ENCODE measurements at places on chromosomes 4 and X.

DNA sequence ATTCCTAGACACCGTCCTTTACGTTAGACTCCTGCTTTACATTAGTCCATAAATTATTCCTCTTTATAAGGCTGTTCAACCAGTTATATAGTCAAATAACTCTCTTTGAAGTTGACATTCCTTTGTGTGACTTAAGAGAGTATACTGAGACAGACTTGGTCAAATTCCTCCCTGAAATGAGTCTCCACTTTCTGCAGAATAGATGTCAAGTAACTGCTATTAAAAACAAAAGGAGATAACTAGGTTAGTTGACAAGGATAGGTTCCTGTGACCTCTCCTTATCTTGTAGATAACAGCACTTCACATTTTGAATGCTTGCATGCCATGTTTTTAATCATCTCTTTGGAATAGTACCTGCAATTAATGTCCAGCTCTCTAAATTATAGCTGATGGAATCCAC lies 5.7 kb downstream of the GUCY1A1 start:
- DNase-seq = no peak

GRCh38 chrX:6666624-6667023 lies 131.7 kb upstream of the VCX3A start:
- no peak for DNase-seq

- no peak for DNase-seq
These were observed 68.0 kb downstream of the PPEF2 start for GRCh38 chr4:75834095-75834771.

- no peak for DNase-seq
These were observed 19.6 kb downstream of the CYP2U1 start for GRCh38 chr4:107950746-107951540.

DNA sequence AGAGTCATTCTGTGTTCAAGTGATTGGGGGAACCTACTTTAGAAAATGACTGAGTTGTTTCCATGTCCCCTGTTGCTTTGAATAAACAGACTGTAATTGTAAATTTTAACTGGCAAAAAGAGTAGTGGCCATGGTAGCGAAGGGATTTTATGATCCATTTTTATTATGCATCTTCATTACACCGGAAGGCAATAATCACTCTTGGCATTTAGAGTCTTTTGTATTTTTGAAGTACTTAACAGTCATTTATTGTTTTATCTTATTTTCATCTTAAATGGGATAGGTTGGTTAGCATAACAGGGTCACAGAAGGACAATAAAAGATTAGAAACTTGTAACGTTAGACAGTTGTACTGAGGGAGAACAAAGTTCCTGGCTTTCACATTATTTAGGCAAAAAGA lies 11.0 kb upstream of the OTC start:
- no peak for DNase-seq

DNA sequence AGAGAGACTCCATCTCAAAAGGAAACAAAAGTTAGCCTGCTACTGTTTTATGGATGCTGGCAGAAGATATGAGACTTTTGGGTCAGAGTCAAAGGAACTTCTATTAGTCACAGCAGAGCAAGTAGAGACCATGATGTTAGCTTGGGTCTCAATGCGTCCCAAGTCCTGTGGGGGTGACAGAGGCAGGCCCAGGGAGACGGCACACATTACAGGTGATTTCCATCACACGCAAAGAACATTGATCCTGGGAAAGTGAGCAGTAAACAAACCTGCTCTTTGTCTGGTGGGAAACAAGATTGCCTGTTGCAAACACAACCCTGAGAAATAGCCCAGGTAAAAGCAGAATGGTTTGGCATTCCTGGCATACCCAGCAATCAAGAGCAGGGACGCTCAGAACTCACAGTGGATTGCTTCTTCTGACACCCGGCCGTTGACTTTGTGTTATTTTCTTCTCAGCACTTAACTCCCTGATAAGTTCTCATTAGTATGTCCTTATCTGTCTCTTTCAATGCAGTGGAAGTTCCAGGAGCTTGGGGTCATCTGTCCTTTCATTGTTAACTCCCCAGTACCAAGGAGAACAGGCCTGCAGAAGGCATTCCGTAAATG lies 51.2 kb upstream of the LGI2 start:
- no peak for DNase-seq

- DNase-seq = no peak
These were observed 263.8 kb downstream of the NKX6-1 start for GRCh38 chr4:84235126-84235944.

DNA sequence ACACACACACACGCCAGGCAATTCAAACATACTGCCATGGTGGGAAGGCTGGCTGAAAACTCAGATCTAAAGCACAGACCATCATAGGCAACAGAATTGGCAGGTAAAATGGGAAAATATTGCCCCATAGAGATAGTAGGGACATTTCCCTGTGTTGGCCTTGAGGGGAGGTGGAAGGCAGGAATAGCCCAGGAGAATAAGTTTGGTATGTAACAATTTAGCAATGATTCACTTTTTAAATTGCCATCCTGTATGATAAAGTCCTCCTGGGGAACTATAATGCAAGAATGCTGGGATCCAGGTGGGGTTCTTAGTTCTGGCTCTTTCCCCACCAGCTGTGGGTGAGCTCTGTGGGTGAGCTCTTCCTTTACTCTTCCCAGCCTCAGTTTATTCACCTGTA lies 51.0 kb downstream of the ATXN3L start:
- no peak for DNase-seq

DNA sequence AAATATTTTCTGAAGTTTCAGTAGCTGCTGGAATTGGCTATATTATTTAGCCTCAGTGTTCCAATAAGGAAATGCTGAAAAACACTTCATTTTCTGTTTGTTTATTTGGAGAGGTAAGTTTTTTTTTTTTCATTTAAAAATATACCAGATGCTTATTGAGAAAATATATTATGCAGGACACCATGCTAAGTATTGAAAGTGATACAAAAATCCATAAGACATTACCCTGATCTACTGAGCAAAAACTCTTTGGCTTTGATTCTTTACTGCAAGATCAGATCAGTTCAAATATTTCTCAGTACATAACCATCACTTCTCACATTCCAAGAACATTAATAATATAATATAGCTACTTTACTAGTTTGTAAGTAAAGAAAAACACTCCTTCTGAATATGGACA lies 123.4 kb upstream of the PACRGL start:
- DNase-seq = no peak

- no peak for DNase-seq
These were observed 108.2 kb upstream of the FAM9C start for GRCh38 chrX:13152518-13153185.

DNA sequence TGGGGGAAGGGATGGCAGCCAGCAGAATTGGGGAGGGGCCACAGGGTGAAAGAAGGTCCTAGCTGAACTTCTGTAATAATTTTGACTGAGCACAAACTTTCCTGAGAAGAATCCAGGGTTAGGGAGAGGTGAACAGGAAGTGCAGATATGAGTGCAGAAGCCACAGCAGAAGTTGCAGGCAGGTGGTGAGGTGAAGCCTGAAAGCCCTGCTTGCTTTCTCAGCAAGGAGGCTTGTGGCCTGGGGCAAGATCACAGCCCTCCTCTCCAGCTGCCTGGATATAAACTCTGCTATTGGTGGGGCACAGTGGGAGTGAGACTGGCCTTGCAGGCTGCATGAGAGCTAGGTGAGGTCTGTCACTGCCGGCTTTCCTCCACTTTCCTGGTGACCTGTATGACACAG lies 44.1 kb upstream of the UPRT start:
- no peak for DNase-seq

DNA sequence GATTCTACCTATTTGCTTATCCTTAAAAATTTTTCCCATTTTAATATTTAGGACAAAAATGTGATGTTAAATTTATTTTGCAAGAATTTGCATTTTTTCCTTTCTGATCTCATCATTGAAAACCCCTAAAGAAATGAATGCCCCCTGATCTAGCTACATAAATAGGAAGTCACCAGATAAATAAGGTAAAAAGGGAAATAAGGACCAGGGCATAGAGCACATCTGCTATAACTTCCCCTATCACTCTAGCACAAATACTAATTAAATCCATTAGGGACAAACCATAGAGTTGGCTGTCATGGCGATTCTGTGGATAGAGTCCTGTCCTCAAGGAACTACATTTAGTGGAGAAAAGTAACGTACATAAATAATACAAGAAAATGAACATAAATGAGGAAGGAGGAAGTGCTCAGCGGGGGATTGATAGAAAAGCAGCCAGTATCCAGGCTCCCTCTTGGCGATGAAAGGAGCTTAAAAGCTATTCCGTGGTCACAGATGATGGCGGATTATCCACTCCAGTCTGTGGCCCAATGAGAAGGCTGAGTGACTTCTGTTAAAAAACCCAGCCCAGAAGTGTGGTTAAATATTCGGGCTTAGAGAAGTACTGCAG lies 76.9 kb upstream of the RPL34 start:
- DNase-seq = no peak

DNA sequence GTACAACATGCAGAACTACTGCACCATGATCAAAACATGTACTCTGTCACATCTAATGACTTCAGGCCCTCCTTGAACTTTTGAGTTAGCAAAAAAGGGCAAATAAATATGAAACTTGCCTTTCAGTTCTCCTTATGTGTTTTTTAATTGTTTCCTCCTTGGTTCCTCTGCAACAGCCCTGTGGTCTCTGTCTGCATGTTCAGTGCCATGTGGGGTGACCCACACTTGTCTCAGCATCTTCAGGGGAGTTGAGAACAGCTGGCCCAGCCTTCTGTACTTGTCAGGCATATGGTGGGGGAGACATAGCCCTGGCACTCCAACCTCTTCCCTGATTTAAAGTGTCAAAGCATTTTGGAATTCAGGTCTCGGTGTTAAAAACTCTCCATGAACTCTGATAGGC lies 188.0 kb upstream of the PGRMC2 start:
- DNase-seq = no peak

DNA sequence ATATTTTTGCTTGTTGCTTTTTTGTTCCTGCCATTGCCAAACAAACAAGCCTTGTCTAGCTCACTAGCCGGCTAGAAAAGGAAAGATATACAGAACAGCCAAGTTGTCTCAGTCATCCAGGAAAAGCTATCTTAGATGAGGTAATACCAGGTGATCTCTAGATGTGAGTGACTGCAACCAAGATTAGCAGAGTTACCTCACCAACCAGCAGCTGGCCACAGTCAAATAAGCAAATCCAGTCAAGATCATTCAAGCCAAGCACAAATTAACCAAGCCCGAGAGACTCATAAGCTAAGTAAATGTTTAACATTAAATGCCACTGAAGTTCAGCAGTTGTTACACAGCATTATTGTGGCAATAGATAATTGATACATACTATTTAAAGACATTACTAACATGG lies 108.6 kb downstream of the CENPC start:
- DNase-seq = no peak

- DNase-seq = no peak
These were observed 40.7 kb upstream of the DDX3X start for GRCh38 chrX:41293269-41293668.

- no peak for DNase-seq
These were observed 82.8 kb downstream of the MAGEB10 start for GRCh38 chrX:27890611-27891010.

GRCh38 chrX:140151316-140151715 lies 186.0 kb upstream of the CXorf66 start:
- no peak for DNase-seq

- DNase-seq = no peak
These were observed 45.8 kb downstream of the TEX13B start for GRCh38 chrX:107936434-107936730.

- DNase-seq = no peak
These were observed 2326.8 kb upstream of the AGA start for GRCh38 chr4:179768996-179769395.

DNA sequence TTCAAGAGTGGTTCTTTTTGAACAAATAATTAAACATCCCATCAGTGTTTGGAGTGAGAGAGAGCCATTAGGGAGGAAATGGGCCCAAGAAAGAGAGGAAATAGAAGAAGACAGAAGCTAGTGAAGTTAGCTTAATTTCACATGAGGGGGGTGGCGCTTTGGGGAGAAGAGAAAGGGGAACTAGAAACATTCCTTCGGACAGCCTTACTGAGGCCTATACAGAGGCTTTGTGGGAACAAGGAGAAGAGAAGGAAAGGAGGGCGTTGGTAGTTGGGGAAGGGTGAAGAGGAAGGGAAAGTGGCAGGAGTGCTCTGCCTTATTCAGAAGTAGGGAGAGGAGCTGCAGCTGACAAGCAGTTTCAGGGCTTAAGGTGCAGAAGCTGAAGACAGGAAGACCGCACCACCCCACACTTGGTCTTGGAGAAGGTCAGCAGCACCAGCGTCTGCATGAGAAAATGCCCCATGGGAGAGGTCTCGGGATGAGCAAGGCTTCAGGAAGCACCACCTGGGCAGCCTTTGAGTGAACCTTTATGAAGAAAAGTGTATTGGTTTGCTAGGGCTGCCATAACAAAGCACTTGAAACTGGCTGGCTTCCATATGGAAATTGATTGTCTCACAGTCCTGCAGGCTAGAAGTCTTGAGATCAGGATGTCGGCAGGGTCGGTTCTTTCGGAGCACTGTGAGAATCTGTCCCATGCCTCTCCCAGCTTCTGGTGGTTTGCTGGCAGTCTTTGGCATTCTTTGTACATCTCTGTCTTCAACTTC lies 85.1 kb downstream of the KIT start:
- no peak for DNase-seq

- DNase-seq = no peak
These were observed 111.8 kb downstream of the ZNF518B start for GRCh38 chr4:10345381-10345784.

- DNase-seq = no peak
These were observed 55.4 kb upstream of the RASGEF1B start for GRCh38 chr4:81527115-81527514.

DNA sequence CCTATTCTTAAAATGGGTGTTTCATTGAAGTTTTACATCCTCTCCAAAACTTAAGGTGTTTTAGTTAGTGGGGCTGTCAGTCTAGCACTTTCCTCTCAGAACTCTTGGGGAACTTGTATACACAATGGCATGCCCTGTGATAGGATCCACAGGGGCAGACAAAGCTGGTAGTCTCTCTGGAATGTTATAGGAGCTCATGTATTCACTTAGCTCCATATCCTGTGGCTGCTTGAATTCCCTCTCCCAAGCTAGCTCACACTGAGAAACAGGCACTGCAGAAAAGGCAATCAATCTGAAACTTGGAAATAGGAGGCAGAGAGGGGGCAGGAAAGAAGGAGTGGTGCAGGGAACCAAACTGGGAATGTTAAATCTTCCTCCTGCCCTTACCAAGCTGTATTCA lies 26.3 kb upstream of the ARMCX2 start:
- no peak for DNase-seq

- peak; percentile 4 for DNase-seq
These were observed 28.4 kb downstream of the ZNF185 start for GRCh38 chrX:152926279-152926678.

All from stimulated activated CD4-positive, alpha-beta T cell treated with anti-CD3 and anti-CD28 coated beads, Interleukin-15, amount 100 ng/mL, for 1 hour (primary cell).